ENCODE measurements at places on chromosomes 13 and 19.

DNA sequence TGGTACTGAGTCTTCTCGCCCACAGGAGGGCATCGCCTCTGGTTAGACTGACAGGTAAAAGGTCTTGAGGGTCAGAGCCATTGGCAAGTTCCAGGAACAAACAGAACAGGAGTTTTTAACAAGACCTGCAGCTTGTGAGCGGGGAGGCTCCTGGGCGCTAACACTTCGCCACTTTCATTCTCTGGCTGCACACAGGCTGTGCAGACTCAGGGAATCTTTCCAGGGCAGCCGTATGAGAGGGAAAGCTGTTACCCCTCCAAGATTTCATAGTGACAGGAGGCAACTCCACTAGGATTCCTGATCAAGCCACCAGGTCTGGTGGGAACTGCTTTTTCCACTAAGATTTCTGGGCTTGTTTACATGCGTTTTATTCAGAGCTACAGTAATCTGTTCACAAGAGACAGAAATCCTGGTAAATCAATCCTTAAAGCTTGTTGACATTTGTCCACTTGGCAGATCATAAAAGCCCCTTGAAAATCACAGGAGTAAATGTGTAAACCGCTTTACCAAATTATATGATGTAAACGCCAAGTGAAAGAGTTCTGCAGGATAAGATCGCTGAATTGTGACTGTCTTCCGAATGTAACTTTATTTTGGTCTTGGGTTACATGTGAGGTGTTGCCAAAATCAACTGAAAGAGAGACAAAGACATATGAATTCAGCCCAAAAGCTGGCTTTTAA lies 190.6 kb downstream of the MZT1 start:
- DNase-seq, result no peak

DNA sequence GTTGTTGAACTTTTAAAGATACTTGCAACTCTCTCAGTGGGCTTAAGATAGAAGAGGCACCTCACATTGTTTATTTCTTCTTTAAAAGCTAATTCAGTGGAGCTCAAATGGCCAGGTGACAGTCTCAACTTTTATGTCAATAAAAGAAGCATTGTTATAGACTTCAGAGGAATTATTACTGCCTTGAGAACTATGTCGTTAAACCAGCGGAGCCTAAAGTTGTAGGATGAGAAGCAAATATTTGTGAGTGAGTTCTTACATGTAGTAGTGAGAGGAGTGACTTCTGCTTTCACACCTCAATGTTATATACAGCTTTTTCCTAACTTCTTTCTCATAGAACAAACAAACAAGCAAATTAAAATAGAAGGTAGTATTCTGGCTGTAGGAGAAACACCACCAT lies 31.2 kb upstream of the DGKH start:
- no peak for DNase-seq

- DNase-seq, result no peak
Observed at GRCh38 chr13:84951128-84951527, 848.1 kb downstream of the SLITRK6 start.

GRCh38 chr13:99129050-99129449 lies 71.6 kb upstream of the UBAC2 start:
- DNase-seq, result no peak

All from activated T-helper 1 cell treated with anti-CD3 and anti-CD28 coated beads, Interleukin-2, amount 50 U/mL, for 16 hours (primary cell).